Neural crest cell (in vitro differentiated cells): ENCODE measurements at places on chromosomes 11 and 22.

GRCh38 chr11:22674470-22675439 lies 8.3 kb downstream of the GAS2 start:
- DNase-seq: no peak

GRCh38 chr11:67160872-67161783 lies 42.1 kb downstream of the KDM2A start:
- no peak for DNase-seq

DNA sequence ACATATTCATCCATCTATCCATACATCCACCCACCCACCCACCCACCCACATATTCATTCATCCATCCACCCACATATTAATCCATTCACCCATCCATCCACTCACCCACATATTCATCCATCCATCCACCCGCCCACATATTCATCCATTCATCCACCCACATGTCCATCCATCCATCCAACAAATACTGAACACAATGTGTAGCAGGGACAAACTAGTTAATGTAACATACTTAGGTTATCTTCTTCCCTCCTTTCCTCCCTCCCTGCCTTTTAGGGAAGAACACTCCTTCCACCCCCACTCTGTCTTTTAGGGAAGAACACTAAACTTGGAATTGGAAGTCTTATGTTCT lies 39.4 kb downstream of the MCM5 start:
- DNase-seq: no peak

- no peak for DNase-seq
These were observed 49.5 kb downstream of the PRR5L start for GRCh38 chr11:36345535-36346141.

DNA sequence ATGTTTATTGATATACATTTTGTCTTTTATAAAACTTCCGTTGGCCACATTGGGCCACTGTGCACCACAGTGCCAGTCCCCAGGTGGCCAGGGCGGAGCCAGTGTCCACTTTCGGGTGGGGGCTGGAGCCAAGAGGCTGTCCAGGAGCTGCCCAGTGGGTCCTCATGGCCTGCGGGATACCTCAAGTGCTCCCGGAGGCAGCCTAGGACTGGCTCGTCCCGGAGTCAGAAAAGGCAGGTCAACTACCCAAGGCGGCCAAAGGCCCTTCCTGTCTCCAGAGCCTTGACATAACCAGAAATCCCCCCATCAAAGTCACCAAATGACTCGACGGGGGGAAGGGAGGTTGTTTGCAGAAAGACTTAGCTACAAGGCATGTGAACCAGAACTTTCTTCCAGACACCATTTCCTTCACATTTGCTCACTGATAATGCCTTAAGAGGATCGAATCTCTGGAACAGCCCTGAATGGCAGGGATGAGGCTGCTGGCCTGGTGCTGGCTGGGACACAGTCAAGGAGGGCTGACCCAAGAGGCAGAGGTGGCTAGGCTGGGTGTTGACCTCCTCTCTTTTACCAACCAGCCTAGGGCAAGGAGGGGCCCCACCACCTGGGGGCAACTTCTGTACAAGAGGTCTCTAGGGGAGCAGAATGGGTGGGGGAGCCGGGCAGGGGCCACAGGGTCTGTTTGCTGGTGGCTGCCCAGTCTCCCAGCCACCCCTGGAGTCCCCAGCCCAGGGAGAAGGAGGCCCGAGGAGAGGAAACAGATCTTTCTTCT lies 8.4 kb downstream of the MRGPRF start:
- no peak for DNase-seq

- no peak for DNase-seq
These were observed 36.6 kb upstream of the SYT7 start for GRCh38 chr11:61617515-61617914.

- no peak for DNase-seq
These were observed 50.8 kb downstream of the HIPK3 start for GRCh38 chr11:33307984-33308383.

- DNase-seq: no peak
These were observed 565.5 kb upstream of the ANO3 start for GRCh38 chr11:25766332-25767015.

- DNase-seq: no peak
These were observed 4.2 kb downstream of the GRAMD1B start for GRCh38 chr11:123434262-123434661.

- DNase-seq: no peak
These were observed 82.8 kb upstream of the HMGXB4 start for GRCh38 chr22:35174401-35175038.

- DNase-seq: no peak
These were observed 524 bp downstream of the MTMR2 start for GRCh38 chr11:95923439-95923727.

DNA sequence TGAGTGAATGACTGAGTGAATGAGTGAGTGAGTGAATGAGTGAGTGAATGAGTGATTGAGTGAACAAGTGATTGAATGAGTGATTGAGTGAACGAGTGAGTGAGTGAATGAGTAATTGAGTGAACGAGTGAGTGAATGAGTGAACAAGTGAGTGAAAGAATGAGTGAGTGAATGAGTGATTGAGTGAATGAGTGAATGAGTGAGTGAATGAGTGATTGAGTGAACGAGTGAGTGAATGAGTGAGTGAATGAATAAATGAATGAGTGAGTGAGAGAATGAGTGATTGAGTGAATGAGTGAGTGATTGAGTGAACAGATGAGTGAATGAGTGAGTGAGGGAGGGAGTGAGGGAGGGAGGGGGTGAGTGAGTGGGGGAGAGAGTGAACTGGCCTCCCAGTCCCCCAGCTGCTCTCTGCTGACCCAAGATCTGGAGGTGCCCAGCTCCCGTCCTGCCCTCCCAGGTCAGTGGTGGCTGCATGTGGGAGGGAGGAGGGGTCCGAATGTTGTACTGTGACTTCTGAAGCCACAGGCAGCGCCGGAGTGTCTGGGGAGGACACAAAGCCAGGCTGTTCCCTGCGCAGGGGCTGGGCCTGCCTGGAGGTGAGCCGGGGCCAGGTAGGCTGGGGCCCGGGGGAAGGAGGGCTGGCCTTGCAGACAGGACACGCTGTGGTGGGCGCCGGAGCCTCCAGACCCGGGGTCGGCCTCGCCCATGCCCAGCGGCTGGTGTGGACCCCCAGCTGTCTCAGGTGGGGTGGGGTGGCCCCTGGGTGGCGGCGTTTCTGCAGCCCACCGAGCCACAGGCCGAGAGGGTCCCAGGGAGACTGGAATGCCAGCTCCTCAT lies 17.8 kb upstream of the PIM3 start:
- no peak for DNase-seq

DNA sequence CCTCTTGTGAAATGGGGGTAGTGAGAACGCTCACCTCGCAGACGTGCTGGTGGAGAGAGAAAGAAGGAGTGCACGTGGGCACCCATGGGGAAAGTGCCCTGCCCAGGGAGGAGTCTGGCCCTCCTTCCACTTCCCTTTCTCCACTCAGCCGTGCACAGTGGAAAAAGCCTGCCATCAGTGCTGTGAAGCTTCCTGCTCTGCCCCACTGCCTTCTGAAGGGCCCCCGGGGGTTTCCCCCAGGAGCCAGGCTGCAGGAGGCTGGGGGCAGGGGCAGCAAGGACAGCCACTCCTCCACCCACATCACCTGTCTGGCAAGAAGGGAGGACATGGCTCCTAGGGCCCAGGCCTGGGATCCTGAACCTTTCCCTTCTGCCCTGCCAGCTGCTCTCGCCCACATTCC lies 7.6 kb downstream of the TP53I11 start:
- DNase-seq: no peak

- DNase-seq: no peak
These were observed 9.1 kb downstream of the GAL3ST1 start for GRCh38 chr22:30565341-30565740.

DNA sequence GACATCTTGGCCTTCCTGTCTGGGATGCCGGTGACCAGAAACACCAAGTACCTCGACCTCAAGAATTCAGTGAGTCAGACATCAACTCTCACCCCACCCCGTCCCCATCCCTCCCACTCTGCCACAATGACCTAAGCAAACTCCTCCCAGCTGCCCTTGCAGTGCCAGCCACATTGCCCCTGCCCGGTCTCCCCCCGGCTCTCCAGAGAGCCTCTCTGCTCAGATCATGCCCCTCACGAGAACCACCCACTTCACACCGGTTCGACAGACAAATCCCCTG lies 23.6 kb upstream of the MYRF start:
- no peak for DNase-seq

- no peak for DNase-seq
These were observed 3.9 kb upstream of the OR4C6 start for GRCh38 chr11:55658031-55658573.

GRCh38 chr11:44205352-44205751 lies 104.6 kb downstream of the ALX4 start:
- no peak for DNase-seq

GRCh38 chr11:61695917-61696316 lies 15.7 kb downstream of the DAGLA start:
- no peak for DNase-seq

- DNase-seq: no peak
These were observed 25.5 kb downstream of the FAM118A start for GRCh38 chr22:45335021-45335818.

- no peak for DNase-seq
These were observed 5.8 kb upstream of the PPP6R3 start for GRCh38 chr11:68454767-68455166.

DNA sequence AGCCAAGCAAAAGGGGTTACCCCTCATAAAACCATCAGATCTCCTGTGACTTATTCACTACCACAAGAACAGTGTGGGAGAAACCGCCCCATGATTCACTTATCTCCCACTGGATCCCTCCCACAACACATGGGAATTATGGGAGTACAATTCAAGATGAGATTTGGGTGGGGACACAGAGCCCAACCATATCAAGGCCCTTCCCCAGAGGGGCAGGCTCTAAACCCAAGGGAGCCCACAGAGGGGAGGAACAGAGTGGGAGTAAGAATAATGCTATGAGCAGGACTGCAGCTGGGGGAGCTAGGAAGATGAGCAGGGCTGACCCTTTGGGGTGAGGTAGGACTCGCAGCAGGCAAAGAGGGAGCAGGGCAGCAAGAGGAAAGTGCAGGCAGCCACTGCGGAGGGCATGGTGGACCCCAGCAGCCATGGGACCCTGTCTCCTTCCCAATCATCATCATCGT lies 59.3 kb downstream of the CD82 start:
- peak; percentile 0 for DNase-seq

DNA sequence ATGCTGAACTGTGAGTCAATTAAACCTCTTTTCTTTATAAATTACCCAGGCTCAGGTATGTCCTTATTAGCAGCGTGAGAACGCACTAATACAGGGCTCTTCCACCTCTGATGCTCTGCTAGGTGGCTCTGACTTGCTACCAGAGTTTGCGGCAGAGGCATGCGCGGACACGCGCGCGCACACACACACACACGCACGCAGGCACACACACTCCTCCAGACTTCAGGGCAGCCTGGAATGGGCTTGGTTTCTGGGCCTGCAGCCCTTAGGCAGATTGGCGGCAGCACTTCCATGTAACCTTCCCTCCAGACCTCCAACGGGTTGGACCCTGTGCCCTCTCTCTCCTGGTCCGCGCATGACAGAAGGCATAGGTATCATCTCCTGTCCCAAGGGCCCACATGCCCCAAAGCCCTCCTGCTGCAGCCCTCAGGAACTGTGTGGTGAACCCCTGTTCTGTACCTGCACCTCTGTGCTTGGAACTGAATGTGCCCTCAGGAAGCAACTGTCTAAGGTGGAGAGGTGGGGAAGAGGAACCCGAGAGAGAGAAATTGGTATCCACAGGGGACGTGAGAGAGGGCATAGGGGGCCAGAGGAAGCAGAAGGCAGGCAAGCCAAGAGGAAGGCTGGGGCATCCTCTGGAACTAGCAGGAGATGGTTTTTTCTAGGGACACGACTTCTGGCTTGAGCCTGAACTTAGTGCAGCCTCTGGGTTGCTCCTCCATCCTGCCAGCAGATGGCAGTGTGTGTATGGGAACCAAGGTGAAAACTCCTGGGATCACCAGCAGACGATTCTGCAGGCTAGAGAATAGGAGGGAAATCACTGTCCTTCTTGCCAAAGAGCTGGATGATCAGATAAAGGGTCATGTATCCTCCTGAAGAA lies 23.4 kb upstream of the RIC3 start:
- DNase-seq: peak; percentile 84

GRCh38 chr11:24779791-24780190 lies 282.9 kb downstream of the LUZP2 start:
- DNase-seq: no peak

DNA sequence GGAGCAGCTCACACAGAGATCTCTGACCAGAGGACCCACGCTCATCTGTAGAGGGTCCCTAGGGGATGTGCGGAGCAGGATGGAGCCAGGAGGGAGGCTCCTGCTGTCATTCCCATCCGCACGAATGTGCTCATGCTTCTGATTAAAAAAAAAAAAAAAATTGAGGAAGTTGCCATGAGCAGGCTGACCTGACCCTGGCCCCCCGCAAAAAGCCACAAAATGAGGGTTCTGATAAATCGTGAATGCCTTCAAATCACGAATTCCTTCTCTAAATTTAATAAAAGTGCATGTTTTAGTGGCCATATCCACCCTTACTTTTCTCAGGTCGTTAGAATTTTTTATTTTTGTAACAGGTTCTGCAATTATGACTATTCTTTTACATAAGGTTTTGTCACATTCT lies 378.2 kb downstream of the OPCML start:
- no peak for DNase-seq

- no peak for DNase-seq
These were observed 6.9 kb upstream of the PRAME start for GRCh38 chr22:22565981-22566380.

DNA sequence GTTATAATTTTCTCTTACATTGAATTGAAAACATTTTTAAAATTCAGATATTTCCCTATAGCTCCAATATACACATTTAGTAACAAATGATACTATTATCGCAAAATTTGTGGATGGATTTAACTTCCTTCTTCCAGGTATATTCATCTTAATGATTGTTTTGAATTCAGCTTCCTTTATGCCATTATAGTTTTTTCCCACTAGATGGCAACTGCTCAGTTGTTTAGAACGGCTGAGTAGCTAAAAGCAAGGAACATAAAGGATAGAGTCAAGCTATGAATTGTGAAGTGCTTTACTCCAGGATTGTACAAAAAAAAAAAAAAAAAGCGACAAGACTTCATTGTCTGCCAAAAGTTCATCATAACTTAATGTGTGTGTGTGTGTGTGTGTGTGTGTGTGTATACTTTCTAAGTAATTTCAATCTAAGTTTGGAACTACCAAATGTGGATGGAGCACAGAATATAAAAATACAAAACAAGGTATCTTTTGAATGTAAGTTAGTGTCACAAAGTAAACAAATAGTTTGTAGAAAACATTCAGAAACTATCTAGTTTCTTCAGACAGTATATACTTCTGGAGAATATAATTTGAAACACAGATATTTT lies 846.4 kb downstream of the DLG2 start:
- no peak for DNase-seq
